ENCODE measurements at places on chromosomes 1 and 21. TPM values are rescaled to one million over a fixed set of nuclear protein-coding genes. Genes with fewer than 3 reads are reported as not detected.

GRCh38 chr1:6967431-6968111, 182.3 kb downstream of the CAMTA1 start:
- no peaks in the 10 kb centered on the region for H3K4me1 ChIP-seq
- no peak overlapping the region for H3K27ac ChIP-seq
- peaks cover 48% of the 10 kb centered on the region for H3K27me3 ChIP-seq
- H3K36me3 ChIP-seq, result no peaks in the 10 kb centered on the region
- no peak overlapping the region for H3K4me3 ChIP-seq
- no peak for DNase-seq

Gene AMPD1
- 0.21 TPM for total RNA-seq

GRCh38 chr1:231973830-231974229, 347.2 kb downstream of the DISC1 start:
- H3K27ac ChIP-seq, result no peak overlapping the region
- no peak for DNase-seq
- H3K27me3 ChIP-seq, result no peaks in the 10 kb centered on the region
- H3K4me1 ChIP-seq, result no peaks in the 10 kb centered on the region

Gene SWT1
- total RNA-seq, result 7.4 TPM

GRCh38 chr1:198860371-198860770, 221.5 kb downstream of the PTPRC start:
- H3K4me3 ChIP-seq, result no peak overlapping the region
- no peak overlapping the region for H3K27ac ChIP-seq
- H3K36me3 ChIP-seq, result peaks cover 4% of the 10 kb centered on the region
- H3K27me3 ChIP-seq, result no peaks in the 10 kb centered on the region

Gene PDE9A
- total RNA-seq, result 12.8 TPM

Gene TFAP2E
- total RNA-seq, result 2.2 TPM

Gene SLC9C2
- total RNA-seq, result 1.4 TPM

Data from lower lobe of right lung (tissue), 2 donors.